Naive thymus-derived CD8-positive, alpha-beta T cell (primary cell): ENCODE measurements at places on chromosomes 1 and 21. TPM values are rescaled to one million over a fixed set of nuclear protein-coding genes. Genes with fewer than 3 reads are reported as not detected.

- no peak for DNase-seq
Observed at GRCh38 chr1:113652771-113653170, 106.5 kb downstream of the PHTF1 start.

DNA sequence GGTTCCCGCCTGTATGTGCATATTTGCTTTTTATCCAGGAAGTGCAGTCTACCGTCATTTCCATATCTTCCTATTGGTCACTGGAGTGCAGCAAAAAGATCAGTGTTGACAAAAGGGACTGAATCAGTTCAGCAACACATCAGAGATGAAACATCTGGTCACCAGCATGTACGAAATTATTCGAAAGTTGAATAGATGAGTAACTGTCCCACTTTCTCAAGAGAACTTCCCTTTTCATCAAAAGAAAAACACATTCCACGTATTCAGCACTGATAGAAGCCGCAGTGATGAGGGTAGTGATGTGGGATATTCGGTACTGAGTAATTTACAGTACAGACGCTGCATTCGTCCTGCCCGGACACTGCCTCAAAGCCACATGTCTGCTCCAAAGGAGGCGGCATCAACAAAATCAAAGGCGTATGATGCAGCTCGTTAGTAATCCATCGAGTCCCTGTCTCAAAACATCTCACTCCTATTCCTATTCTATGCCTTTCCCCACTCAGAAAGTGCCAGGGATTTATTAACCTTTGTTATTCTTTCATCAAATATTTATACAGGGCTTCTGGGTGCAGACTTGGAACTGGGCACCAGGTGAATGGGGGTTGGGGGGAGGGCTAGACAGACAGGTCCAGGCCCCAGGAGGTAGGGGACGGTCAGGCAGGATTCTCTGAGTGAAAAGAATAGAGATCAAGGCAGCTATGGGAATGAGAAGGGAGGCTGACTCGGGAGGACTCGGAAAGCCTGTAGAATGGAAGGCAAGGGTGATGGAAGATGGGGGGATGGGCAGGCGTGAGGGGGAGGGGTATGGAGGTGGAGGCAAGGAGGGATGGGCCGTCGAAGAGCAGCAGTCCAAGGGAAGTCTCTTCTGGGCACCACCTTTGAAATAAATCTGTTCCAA lies 79.5 kb upstream of the SLC45A1 start:
- DNase-seq = no peak

- peak; percentile 34 for DNase-seq
Observed at GRCh38 chr1:154546264-154547063, 12.0 kb downstream of the UBE2Q1 start.

- DNase-seq = peak; percentile 45
Observed at GRCh38 chr1:205286335-205286950, 35.1 kb downstream of the NUAK2 start.

DNA sequence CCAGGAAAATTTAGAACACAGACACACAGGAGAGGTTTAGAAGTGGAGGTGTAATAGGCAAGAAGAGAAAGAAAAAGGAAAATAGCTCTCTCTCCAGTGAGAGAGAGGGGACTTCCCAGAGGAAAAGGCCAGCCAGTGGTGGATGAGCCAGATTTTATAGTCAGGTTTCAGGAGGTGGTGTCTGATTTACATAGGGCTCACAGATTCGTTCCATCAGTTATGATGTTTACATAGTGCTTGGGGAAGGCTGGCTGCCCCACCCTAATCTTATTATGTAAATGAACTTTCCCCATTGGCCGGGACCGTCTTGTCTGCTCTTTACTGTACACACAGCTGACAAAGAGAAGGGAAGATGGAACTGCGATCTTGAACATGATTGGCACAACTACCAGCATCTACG lies 797.3 kb downstream of the PLA2G4A start:
- DNase-seq = no peak

DNA sequence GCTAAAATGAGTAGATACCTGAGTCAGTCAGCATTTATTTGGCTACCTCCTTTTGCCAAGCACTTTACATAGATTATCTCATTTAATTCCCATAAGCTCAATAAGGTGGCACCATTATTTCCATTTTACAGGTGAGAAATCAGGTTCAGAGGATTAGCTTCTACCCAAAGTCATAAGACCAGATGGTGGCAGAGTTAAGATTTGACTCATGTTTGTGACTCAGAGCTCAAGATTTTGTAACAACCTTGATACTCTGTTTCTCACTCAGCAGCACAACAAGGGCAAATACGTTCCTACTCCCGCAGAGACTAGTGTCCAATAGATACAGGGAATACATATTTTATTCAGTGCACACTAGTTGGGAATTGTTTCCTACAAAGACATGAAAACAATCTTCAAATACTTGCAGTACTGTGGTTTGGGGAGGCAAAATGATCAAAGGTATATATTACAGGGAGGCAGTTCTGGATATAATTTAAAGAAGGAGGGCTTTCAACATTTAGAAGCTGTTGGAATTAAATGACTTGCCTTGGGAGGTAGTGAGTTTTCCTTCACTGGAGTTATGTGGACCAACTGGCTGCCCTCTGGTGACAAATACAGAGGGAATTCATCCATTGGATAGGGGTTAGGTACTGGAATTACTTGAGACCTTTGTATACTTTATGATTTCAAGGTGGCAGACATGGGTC lies 3.6 kb downstream of the LEPR start:
- no peak for DNase-seq

DNA sequence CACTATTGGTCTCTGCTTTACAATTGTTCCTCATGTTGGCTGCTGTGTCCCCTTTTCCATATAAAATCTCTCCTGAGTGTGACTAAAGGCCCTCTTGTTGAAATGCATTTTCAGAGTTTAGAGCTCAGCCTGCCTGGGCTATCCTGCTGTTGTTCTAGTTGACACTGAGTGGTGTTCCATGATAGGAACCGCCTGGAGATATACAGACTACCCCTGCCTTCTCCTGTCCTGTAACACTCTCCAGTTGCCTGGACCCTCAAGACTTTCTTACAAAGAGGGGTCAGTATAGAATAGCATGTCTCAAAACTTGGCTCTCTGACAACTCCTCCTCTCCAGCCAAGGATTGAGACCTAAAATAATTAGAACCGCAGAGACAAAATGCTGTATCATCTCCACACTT lies 152.0 kb upstream of the POU3F1 start:
- DNase-seq = no peak

GRCh38 chr1:2346691-2347408 lies 44.5 kb downstream of the MORN1 start:
- DNase-seq = no peak

- DNase-seq = no peak
Observed at GRCh38 chr1:176517484-176517883, 54.5 kb downstream of the PAPPA2 start.

- no peak for DNase-seq
Observed at GRCh38 chr1:202709276-202710041, 795 bp downstream of the SYT2 start.

GRCh38 chr1:166876540-166876838 lies 425 bp upstream of the TADA1 start:
- DNase-seq = no peak

DNA sequence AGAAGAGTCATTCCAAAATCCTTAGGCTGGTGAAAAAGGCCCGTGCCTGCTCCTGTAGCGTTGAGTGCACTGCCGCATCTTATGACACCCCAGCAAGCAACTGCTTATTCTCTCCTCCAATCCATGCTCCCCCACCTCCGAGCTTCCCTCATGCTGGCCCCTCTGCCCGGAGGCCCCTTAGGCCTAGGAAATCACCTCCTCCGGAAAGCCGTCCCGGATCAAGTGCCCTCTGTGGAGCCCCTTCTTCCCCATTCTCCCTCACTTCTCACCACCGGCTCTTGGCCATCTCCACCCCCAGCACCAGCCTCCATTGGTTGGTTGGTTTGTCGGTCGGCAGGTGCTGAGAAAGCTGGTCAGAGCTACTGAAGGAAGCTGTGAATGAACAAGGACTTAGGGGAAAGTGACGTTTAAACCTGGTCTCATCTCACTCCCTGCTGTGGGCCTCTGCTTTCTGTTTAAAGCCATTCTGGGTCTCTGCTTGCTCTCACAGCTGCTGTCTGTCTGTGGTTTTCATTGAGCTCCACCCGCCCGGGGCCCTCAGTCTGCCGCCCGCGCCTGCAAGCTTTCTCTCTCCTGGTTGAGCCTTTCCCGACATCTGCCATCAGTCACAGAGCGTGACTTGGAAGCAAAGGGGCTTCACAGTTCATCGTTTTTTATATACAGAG lies 122.2 kb downstream of the KCNN3 start:
- peak; percentile 37 for DNase-seq

DNA sequence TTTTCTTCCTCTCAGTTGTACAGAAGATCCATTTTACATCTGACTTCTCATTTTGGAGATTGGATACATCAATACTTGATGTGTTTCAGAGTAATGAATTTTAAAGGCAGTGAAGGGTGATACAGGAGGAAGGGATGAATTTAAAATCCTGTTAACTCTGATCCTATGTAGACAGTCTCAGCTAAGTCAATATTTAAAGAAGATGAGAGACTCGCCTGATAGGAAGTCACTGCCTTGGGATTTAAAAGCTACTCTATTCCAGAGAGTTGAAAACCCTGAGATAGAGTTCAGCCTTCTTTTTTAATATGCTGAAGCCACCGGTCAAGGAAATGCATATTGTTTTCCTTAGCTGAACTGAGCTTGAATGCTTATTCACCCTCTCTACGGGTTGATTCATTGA lies 42.7 kb downstream of the HUNK start:
- DNase-seq = no peak

DNA sequence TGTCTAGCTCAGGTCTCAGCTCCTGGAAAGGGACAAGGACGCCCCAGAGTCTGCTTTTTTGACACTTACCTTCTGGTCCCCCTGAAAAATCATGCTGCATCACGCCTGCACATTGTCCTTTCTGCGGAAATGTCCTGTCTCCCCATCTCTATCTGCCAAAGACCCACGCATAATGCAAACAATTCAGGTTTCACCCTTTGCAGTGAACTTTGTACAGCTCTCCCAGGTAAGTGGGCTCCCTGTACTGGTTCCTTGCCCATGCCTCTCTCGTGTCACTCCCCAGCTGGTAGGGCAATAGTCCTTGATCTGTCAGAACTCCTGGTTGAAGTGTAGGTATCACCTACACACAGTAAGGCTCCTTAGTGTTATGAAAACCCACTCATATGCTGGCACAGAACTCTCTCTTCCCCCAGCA lies 102.9 kb upstream of the IRF2BP2 start:
- no peak for DNase-seq

DNA sequence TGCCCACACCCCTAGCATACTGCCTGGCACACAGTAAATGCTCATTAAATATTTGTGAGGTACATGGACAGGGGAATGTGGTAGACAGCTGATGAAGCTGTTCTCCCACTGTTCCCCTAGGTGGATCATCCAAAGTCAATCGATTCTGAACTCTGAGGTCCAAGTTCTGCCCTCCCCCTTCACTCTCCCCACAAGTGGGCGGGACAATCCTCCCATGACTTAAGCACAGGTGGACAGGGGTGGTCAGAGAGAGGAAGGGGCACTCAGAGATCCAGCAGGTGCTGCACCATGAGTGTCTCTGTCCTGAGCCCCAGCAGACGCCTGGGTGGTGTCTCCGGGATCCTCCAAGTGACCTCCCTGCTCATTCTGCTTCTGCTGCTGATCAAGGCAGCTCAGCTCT lies at the start of gene CYP4A22:
Gene CYP4A22, plus strand, starts transcription at position 244 of the 400 bp plus-strand sequence. Its CDS starts 45 bp downstream, at position 289.
- no peak for DNase-seq

DNA sequence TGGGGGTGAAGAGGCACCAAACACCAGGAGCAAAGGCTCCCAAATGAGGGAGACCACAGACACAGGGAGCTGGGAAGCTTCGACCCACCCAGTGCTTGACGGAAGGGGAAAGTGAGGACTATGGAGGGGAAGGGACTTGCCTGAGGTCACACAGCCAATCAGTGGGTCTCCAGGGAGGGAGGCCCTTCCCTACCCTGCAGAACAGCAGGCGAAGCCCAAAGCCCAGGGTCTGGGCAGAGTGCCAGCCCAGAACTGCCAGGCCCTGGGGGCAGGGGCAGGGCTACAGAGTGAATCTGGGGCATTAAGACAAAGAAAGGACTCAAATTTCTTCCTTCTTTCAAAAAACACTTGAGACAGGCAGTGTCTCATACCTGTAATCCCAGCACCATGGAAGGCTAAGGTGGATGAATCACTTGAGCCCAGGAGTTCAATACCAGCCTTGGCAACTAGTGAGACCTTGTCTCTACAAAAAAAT lies 45.5 kb upstream of the ECE1 start:
- DNase-seq = no peak

GRCh38 chr1:163436140-163436812 lies 114.5 kb downstream of the NUF2 start:
- DNase-seq = no peak

- DNase-seq = no peak
Observed at GRCh38 chr1:159987186-159987585, 33.1 kb upstream of the SLAMF9 start.

DNA sequence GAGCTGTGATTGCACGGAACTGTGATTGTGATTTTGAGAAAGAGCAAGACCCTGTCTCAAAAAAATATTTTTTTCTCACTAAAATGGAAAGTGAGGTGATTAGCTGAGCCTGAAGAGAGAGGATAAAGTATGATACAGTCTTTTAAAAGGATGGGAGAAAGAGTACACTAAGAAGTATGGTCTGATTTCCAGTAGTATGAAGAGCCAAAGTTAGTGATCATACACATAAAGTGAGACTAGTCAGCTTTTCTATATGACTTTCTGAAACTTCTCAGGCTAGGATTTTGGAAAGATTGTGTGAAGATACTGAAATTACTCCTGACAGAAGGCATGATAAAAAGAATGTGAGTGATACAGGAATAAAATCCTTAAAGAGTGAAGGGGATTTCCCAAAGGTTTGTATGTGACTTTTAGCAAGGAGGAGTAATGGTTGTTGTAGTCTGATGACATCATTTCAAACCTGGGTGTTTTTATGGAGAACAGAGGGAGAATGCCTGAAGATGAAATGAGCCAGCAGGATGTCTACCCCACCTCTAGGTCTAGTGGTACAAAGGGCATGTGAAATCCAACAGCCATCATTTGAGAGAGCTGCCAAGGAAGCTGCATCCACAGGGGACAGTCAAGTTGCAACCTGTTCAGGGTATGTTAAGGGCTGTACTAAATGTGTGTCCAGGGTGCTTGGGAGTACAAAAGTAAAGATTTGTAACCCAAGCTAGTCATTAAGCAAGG lies 157.7 kb downstream of the PIK3R3 start:
- DNase-seq = no peak

Gene RPL22
- total RNA-seq = 597 TPM

Gene KCNA2
- total RNA-seq = 0.22 TPM

Gene NPHP4
- 6.2 TPM for total RNA-seq

Gene CDK18
- 6.1 TPM for total RNA-seq

Gene AMY2A
- total RNA-seq = not detected

Gene SYNC
- not detected for total RNA-seq

Gene FAM72B
- not detected for total RNA-seq

Gene TSPAN1
- total RNA-seq = not detected

Gene PLPPR4
- total RNA-seq = not detected

Gene CD160
- total RNA-seq = not detected

Gene TTLL7
- total RNA-seq = not detected
